IPS DF 6.9 (cell line): ENCODE measurements at places on chromosomes 4 and X.
A peak's percentile ranks its signal among the peaks of the same experiment; 100 is the strongest.

GRCh38 chrX:112341598-112341997 lies 259.0 kb upstream of the TRPC5 start:
- H3K4me1 ChIP-seq: no peaks in the 10 kb centered on the region
- no peaks in the 10 kb centered on the region for H3K36me3 ChIP-seq
- H3K27me3 ChIP-seq: no peaks in the 10 kb centered on the region
- no peak overlapping the region for H3K4me3 ChIP-seq
- DNase-seq: no peak

GRCh38 chr4:105527081-105527480 lies 25.3 kb upstream of the ARHGEF38 start:
- no peaks in the 10 kb centered on the region for H3K4me1 ChIP-seq
- no peak overlapping the region for H3K4me3 ChIP-seq
- no peak overlapping the region for H3K27ac ChIP-seq
- H3K27me3 ChIP-seq: no peaks in the 10 kb centered on the region
- no peak for DNase-seq
- no peaks in the 10 kb centered on the region for H3K36me3 ChIP-seq

- no peak for DNase-seq
- no peak overlapping the region for H3K4me3 ChIP-seq
- no peaks in the 10 kb centered on the region for H3K36me3 ChIP-seq
- H3K27ac ChIP-seq: no peak overlapping the region
- peaks cover 3% of the 10 kb centered on the region for H3K4me1 ChIP-seq
- H3K27me3 ChIP-seq: no peaks in the 10 kb centered on the region
These were observed 221.2 kb downstream of the MGST2 start for GRCh38 chr4:139886798-139887197.

DNA sequence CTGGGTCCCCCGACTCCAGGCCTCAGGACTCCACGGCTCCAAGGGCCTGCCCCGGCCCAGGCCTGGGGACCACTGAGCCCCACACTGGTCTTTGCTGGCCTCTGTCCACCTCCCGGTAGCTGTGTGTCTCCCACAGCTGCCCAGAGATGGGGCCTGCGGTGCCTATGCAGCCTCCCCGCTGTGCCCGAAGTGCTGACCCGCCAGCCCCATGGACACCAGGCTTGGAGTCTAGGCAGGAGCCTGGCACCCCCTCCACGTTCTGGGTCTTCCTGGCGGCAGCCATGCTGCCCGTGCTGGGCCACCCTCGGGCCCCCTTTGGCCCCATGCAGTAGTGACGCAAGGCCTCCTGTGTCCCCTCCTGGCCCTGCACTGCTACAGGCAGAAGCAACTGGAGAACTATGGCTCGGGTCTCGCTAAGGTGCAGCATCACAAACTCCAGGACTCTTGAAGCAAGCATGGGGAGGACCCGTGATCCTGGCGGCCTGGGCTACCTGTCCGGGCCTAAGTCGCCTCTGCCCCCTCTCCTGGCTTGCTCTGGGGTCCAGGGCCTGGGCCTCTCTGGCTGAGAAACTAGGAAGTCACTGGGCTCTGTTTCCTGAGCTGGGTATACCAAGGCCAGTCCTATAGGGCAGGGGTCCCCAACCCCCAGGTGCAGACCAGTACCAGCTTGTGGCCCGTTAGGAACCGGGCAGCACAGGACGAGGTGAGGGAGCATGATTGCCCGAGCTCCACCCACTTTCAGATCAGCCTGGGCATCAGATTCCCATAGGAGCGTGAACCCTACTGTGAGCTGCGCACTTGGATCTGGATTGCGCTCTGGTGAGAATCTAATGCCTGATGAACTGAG lies 917 bp downstream of the MYL5 start:
- H3K4me1 ChIP-seq: peaks cover 4% of the 10 kb centered on the region; the same call in 1 of the 2 replicates
- peaks cover 7% of the 10 kb centered on the region for H3K36me3 ChIP-seq
- DNase-seq: no peak
- H3K4me3 ChIP-seq: peak overlapping the region; percentile 63; the same call in 1 of the 2 replicates
- H3K27me3 ChIP-seq: no peaks in the 10 kb centered on the region

GRCh38 chr4:71006203-71006907 lies 12.9 kb downstream of the DCK start:
- no peak overlapping the region for H3K27ac ChIP-seq
- H3K36me3 ChIP-seq: no peaks in the 10 kb centered on the region
- peaks cover 2% of the 10 kb centered on the region; the same call in 1 of the 2 replicates for H3K4me1 ChIP-seq

DNA sequence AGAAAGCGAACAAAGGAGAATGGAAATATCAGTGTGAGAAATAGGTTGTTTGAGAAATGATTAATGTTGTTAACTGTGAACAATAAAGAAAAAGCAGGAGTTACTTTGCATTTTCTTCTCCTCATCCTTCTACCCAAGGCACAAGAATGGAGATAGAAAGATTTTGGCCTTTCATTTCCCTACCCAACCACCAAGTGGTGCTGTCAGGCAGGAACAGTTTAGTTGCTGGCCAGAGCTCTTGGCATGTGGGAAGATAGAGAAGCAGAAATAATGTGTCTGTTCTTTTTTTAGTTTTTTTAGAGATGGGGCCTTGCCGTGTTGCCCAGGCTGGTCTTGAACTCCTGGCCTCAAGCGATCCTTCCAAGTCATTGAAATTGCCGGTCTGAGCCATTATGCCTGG lies 12.8 kb downstream of the HOPX start:
- H3K27me3 ChIP-seq: no peaks in the 10 kb centered on the region
- H3K4me1 ChIP-seq: no peaks in the 10 kb centered on the region; the same call in 1 of the 2 replicates
- H3K27ac ChIP-seq: no peak overlapping the region
- no peak for DNase-seq
- no peak overlapping the region for H3K4me3 ChIP-seq
- H3K36me3 ChIP-seq: no peaks in the 10 kb centered on the region

- H3K4me3 ChIP-seq: no peak overlapping the region
- H3K27me3 ChIP-seq: no peaks in the 10 kb centered on the region
- H3K36me3 ChIP-seq: no peaks in the 10 kb centered on the region
- no peak for DNase-seq
These were observed 405.2 kb upstream of the CNKSR2 start for GRCh38 chrX:20968996-20969395.

- no peaks in the 10 kb centered on the region for H3K4me1 ChIP-seq
- no peaks in the 10 kb centered on the region for H3K36me3 ChIP-seq
- no peak for DNase-seq
- no peak overlapping the region for H3K4me3 ChIP-seq
- no peaks in the 10 kb centered on the region for H3K27me3 ChIP-seq
These were observed 19.6 kb downstream of the SRPX2 start for GRCh38 chrX:100663642-100664041.

- H3K4me1 ChIP-seq: no peaks in the 10 kb centered on the region
- no peaks in the 10 kb centered on the region for H3K27me3 ChIP-seq
- H3K4me3 ChIP-seq: peak overlapping the region; percentile 83
- H3K36me3 ChIP-seq: no peaks in the 10 kb centered on the region
These were observed 543 bp downstream of the NFXL1 start for GRCh38 chr4:47913861-47914219.

GRCh38 chrX:41148553-41148952 lies 63.3 kb downstream of the USP9X start:
- no peaks in the 10 kb centered on the region for H3K27me3 ChIP-seq
- DNase-seq: no peak
- H3K36me3 ChIP-seq: peaks cover 5% of the 10 kb centered on the region; the same call in 1 of the 2 replicates
- H3K4me1 ChIP-seq: no peaks in the 10 kb centered on the region
- H3K4me3 ChIP-seq: no peak overlapping the region

DNA sequence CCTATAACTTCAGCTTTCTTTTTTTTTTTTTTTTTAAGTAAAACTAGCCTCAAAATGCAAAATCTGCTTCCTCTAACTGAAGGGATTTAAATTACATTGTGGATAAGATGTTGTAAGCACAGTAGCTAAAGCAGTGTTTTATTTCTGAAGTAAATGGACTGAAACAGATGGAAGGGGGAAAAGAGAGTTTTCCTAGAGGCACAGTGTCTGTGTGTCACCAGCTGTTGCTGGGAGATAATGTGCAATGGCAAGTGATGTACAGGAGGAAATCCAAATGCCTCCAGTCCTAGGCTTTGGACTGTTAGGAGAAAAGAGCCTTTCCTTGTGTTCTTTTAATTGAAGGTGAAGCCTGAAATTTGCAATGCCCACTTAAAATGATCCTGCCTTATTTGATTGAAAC lies 672.1 kb downstream of the GRXCR1 start:
- no peak for DNase-seq
- H3K27ac ChIP-seq: no peak overlapping the region
- no peaks in the 10 kb centered on the region for H3K4me1 ChIP-seq
- no peak overlapping the region for H3K4me3 ChIP-seq
- H3K36me3 ChIP-seq: no peaks in the 10 kb centered on the region

- DNase-seq: no peak
- no peaks in the 10 kb centered on the region for H3K36me3 ChIP-seq
- no peak overlapping the region for H3K27ac ChIP-seq
- peak overlapping the region; percentile 47; the same call in 1 of the 2 replicates for H3K4me3 ChIP-seq
These were observed 427 bp downstream of the ZNF182 start for GRCh38 chrX:48003367-48003757.

GRCh38 chrX:10781847-10782530 lies 161.6 kb upstream of the MID1 start:
- H3K36me3 ChIP-seq: no peaks in the 10 kb centered on the region
- no peak overlapping the region for H3K27ac ChIP-seq
- no peak for DNase-seq
- H3K4me3 ChIP-seq: no peak overlapping the region

DNA sequence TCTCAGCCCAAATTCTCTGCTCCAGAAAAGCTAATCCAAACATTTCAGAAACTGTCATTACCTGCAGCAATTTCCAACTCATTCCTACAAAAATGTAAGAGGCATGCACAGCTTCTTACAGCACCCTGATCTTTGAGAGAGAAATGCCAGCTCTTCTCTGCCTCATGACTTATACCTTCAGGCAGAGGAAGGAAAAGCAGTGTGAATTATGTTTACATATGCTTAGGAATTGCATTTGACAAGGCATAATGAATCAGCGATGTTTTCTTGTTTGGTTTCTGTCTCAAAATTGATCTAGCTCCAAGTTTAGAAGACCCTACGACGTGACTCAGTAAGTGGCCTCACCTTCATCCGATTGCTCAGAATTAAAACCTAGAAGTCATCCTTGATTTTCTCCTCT lies 21.8 kb upstream of the AGA start:
- H3K27ac ChIP-seq: no peak overlapping the region
- no peak overlapping the region for H3K4me3 ChIP-seq
- no peaks in the 10 kb centered on the region for H3K27me3 ChIP-seq
- DNase-seq: no peak
- H3K4me1 ChIP-seq: no peaks in the 10 kb centered on the region
- H3K36me3 ChIP-seq: no peaks in the 10 kb centered on the region

DNA sequence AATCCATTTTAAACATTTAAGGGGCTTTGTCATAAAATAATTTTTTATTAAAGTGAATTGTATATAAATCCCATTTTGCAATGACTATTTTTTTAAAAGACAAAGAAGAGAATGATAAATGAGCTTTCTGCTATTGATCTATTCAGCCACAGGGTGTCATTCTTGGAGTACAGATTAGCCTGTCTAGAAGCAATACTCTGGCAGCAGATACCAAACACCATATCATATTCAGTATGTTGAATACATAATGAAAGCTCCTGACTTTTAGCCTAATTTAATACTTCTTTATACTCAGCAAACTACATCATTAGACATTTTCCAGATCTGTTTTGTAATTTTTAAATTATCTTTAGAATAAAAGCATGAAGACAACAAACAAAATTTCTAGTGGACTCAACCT lies 496.3 kb downstream of the PDGFC start:
- no peak for DNase-seq
- H3K4me1 ChIP-seq: no peaks in the 10 kb centered on the region
- H3K4me3 ChIP-seq: no peak overlapping the region
- no peaks in the 10 kb centered on the region for H3K27me3 ChIP-seq

DNA sequence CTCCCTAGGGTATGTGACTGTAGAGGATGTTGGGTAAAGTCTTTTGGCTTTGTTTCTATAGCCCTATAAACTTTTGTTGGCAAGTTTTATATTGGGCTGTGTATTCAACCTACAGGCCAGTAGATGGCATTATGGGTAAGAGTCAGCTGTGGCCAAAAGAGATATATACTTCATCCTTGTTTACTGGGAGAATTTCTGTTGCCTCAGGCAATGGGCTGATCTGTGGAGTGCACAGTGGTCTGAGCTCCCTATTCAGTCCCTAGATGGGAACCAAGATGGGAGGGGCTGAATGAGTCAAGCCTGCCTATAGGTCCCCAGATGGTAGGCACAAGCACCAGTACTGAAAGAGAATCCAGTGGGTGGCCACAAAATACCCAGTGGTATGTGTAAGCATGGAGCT lies 580.6 kb downstream of the EPHA5 start:
- no peak overlapping the region for H3K4me3 ChIP-seq
- no peaks in the 10 kb centered on the region for H3K36me3 ChIP-seq
- H3K4me1 ChIP-seq: no peaks in the 10 kb centered on the region
- no peaks in the 10 kb centered on the region for H3K27me3 ChIP-seq
- H3K27ac ChIP-seq: no peak overlapping the region
- DNase-seq: no peak

DNA sequence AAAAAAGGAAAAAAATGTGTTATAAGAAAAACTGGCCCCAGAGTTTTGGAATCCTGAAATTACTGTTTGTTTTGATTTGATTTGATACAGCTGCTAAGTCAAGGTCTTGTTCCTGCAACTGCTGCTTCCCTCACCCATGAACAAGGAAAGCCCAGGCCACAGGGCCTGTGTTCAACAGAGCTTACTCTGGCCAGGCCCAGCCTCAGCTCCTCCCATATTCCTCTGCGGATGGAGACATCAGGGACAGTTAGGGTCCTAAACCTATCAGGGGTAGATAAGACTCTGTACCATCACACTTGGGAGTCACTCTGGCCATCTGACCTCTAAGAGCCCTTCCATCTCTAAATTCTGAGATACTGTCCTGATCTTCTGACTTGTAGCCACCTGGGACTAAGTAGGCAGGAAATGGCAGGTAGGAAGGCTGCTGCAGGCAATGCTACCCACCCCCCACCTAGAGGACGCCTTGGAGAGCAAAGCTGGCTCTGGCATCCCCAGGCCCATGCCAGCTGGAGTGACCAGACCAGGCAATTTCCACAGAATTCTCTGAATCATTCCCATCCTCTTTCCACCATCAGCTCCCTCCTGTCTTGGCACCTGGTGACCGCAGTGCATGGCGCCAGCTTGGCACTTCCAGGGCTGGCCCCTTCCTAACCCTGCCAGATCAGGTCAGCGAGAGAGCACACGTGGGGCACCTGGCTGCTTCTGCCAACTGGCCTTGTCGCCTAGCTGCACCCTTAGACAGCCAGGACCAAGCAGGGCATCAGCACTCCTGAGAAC lies 58.0 kb upstream of the TMEM33 start:
- peaks cover 98% of the 10 kb centered on the region for H3K27me3 ChIP-seq
- H3K27ac ChIP-seq: no peak overlapping the region
- H3K4me1 ChIP-seq: peaks cover 10% of the 10 kb centered on the region
- DNase-seq: no peak
- no peak overlapping the region for H3K4me3 ChIP-seq
- H3K36me3 ChIP-seq: no peaks in the 10 kb centered on the region
